NB4 (cell line): ENCODE measurements at places on chromosomes 4 and X.

GRCh38 chr4:146852360-146852759 is 93.3 kb downstream of the TTC29 start:
- no peak for DNase-seq

DNA sequence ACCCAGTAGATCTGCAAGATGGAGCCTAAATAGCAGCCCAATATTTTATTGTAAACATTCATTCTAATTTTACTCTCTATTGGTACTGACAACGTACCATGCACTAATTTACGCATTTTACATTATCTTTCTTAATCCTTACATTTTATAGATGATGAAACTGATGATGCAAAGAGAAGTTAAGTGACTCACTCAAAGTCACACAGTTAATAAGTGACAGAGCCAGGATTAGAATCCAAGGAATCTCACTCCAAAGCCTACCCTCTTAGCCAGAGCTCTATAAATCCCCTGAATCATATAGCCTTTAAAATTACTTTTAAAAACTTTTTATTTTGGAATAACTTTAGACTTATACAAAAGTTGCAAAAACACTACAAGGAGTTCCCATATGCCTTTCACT is 37.6 kb downstream of the PHKA1 start:
- no peak for DNase-seq

DNA sequence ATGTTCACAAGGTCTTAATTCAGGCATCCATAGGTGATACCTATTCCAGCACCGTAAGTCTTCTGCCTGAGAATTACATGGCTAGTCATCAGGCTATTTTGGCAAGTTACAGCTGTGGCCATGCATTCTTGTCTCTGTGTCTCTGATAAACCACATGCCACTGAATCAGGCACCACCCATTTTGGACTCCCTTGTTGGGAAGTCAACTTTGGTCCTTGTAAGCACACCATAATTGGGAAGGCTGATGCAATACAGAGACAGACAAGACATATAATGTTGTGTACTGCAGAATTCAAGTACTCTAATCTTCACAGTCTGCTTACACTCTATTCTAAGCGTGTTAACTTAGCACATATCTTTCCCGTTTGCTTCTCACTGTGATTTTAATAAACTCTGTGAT is 483.7 kb upstream of the FTHL17 start:
- no peak for DNase-seq

DNA sequence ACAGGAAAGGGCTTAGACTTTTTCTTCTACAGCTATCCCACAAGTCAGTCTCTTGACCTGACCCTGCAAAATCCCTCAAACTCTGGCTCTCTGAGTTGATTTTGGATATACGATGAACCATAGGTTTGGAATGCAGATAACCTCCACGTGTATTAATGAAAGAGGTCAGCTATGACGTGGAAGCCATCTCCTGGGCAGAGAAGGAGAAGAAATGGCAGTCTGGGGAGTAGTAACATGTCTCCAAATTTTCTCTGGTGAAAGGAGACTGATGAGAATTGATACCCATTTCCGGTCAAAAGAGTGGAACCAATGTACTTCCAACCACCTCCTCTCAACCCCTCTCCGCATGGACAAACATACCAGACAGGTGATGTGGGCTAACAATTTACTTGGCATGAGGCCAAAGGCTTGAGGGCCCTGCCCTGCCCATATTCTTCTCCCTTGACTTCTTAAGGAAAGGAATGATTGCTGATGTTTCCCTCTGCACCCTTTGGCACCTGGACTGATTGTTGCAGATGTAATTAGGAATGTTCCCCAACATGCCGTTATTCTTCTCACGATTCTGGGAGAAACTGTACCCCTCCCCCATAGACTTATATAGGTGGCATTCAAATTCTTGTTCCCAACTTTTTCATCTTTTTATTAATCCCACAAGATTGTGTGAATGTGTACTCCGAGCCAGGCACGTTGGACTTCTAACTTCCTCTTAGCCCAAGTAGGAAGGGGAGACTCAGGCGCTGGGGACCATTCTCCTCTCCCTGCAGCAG is 580 bp upstream of the PLS3 start:
- no peak for DNase-seq

- DNase-seq = peak; percentile 41
Measured at GRCh38 chr4:105951198-105951597, 55.9 kb downstream of the NPNT start.

DNA sequence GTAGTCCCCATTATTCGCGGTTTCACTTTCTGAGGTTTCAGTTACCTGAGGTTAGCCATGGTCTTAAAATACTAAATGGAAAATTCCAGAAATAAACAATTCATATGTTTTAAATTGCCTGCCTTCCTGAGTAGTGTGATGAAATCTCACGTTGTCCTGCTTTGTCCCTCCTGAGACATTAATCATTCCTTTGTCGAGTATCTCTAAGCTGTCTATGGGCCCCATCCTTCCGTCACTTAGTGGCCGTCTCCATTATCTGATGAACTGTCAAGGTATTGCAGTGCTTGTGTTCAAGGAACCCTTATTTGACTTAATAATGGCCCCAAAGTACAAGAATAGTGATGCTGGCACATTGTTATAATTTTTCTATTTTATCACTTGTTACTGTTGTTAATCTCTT is 94.8 kb downstream of the ADGRL3 start:
- no peak for DNase-seq

DNA sequence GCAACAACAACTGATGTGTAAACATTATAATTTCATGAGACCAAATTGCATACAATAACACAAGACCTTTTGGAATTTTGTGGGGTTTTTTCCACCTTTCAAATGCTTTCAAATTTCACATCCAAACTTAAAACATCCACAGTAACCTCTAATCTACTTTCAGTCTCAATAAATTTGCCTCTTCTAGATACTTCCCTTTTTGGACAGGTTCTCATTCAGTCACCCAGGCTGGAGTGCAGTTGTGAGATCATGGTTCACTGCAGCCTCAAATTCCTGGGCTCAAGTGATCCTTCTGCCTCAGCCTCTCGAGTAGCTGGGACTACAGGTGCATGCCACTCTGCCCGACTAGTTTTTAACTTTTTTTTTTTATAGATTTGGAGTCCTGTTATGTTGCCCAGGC is 556.6 kb downstream of the NLGN4X start:
- DNase-seq = no peak

- no peak for DNase-seq
Measured at GRCh38 chr4:150493851-150494250, 88.1 kb upstream of the MAB21L2 start.

DNA sequence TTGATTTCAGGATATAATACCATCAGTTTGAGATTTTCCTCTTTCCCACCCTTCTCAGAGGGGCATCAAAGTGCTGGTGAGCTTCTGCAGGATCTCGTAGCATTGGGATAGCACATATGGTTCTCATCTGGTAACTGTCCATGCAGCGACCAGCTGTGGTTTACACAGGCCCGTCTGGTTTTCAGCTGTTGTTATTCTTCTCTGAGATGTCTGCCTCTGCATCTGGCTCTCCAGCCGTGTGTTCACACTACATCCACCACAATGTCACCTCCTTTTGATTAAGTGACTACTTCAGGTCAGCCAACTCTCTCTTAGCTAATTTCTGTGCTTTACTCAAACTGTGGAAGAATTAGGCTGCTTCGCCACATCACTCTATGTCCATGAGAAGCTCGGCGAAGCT is 676.7 kb upstream of the TENM3 start:
- no peak for DNase-seq

DNA sequence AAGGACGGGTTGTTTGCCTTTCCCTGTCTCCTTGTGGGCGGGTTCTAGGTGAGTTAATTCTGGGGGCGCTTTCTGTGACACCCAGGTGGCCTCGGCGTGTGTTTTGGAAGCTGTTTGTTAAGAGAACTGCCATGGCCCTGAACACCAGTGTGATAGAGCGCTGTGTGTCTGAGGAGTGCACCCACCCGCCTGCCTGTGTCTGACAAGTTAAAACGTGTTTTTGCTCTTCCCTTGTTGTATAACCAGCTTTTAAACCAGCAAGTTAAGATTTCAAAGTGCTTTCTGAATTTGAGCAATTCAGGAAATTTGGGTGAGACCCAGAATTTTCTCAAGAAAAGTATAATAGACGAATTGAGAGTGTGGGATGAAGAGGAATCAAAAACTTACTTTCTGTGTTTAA is 55.2 kb upstream of the HGFAC start:
- DNase-seq = no peak

GRCh38 chrX:110182865-110183264 is 135.0 kb downstream of the AMMECR1 start:
- DNase-seq = no peak

GRCh38 chr4:74583089-74583700 is 138.3 kb downstream of the AREG start:
- DNase-seq = no peak

DNA sequence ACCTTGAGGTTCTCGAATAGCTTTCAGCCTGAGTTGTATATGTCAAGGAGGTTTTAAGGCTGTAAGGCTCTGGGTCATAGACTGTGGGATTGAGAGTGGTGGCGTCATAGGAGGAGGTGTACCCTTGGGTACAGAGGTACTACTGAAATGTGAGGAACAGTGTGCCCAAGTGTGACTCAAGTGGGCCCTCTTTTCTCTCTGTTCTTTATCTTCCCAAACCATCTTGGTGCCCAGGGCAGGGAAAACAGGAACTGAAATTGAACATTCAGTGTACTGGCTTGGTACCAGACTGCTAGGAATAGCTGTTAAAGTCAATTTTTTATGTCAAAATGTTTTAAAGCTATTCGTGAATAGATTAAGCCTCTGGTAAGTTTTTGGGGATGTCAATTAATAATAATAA is 136.2 kb upstream of the RPS6KA3 start:
- peak; percentile 40 for DNase-seq

DNA sequence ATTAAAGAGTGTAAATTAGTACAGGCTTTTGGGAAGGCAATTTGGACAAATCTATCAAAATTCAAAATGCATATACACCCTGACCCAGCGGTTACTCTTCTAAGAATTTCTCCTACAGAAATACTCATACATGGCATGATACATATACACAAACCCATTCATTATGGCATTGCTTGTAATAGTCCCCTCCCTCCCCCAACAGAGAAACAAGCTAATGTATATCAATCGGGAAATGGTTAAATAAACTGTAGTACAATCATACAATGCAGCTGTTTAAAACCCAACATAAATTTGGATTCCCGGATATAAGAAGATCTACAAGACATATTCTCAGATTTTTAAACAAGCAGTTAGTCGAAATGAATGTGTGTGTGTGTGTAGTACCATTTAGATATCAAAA is 808 bp downstream of the HUWE1 start:
- DNase-seq = peak; percentile 38

GRCh38 chr4:24614881-24615280 is 30.5 kb upstream of the DHX15 start:
- no peak for DNase-seq

GRCh38 chrX:149060921-149061320 is 444.2 kb downstream of the IDS start:
- DNase-seq = no peak

DNA sequence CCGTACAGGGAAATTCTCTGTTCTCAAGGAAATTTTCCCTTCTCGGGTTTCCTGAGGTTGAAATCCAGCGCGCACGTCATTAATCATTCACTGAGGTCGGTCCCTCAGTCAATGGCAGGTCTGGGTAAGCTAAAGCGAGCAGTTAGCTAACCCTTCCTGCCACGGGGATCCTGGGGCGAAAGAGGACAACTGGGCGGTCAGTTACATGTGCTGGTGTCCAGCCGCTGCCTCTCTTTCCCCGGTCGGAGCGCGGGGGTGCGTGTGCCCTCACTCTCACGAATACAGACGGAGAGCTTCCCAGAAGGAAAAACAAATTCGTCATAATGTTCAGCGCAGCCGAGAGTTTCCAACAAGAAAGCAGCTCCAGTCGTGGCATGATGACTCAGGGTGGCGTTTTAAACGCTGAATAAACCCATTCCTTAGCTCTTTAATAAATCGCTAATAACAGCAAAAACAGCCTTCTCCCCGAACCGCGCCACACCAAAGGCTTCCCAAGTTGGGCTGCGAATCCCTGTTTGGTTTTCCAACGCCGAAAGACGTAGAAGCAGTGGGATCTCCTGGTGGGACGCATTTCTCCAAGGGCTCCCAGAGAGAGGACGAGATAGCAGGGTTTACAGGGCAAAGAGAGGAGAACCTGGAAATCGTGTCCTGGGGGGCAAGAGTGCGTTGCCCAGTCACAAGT is 752 bp upstream of the FGF5 start:
- DNase-seq = peak; percentile 28

DNA sequence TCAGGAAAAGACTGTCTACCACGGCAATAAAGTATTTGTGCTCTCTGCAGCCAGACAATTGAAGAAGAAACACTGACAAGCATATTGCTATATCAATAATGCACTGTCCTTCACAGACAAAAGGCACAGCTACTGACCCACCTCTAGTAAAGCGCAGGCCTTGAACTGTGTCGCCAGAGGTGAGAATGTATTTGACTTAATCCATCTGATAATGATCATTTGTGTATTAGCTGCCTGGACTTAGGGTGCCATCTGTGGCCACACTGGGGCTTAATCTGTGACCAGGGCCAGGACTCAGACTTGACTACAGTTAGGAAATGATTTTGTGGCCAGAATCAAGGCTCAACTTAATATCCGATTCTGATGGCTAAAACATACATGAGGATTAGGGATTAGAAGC is 260.4 kb downstream of the SMARCA1 start:
- DNase-seq = no peak

DNA sequence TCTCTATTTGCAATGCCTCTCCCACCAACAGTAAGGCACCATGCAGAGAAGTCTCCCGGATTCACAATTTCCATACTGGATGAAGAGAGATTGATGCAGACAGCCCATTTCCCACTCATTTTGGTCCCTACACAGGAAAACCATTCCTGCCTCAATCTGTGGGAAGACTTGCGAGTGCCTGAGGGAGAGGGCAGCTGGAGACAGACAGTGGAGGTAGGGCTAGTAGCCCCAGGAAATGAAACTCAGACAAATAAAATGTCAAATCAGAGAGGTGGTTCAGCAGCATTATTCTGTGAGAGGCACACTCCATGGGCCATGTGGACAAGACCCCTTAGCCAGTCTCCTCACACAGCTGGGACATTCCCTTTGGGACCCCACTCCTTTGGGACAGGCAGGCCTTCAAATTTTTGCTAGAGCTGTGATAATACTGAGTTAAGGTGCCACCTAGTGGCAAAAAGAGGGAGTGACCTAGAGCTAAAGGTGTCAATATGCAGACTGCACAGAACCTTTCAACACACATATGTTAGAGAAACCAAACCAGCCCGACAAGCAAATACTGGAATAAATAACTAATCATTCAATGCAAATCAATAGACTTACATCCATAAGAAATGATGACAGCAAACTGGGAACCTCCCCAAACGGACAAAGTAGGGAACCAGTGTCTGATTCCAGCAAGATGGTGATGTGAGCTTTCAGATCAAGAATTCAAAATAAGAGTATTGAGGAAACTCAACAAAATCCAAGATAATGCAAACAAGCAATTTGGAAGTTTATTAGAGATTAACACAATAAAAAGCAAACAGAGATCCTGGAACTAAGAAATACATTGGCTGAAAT is 1865.3 kb upstream of the AGA start:
- peak; percentile 53 for DNase-seq

- no peak for DNase-seq
Measured at GRCh38 chr4:60345392-60345791, 854.7 kb upstream of the ADGRL3 start.
